ENCODE measurements at places on chromosomes 11 and 22. TPM values are rescaled to one million over a fixed set of nuclear protein-coding genes. Genes with fewer than 3 reads are reported as not detected.

DNA sequence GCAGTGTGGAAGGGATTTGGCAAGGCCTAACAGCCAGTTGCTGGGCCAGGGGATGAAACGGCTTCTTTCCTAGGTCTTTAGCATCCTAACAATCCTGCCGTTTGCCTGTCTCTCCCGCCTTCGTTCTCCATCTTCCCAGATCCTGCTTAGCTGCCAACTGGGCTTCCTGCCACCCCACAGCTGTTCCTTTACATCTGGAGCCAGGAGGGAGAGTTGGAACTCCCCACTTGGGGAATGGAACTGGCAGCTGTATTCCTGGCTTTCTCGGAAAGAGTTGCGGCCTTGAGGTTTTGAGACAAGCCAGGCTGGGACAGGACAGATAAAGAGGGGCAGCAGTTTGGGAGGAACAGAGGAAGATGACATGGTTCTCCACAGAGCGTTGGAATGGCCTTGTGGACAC, 59.6 kb downstream of the ST3GAL4 start:
- no peak for DNase-seq

- no peak for DNase-seq
Measured at GRCh38 chr11:130470832-130471706, 22.6 kb downstream of the ADAMTS15 start.

- peak; percentile 38 for DNase-seq
Measured at GRCh38 chr22:42937164-42937843, 77.6 kb downstream of the PACSIN2 start.

Gene FOLR1
- 15.1 TPM for total RNA-seq

GRCh38 chr22:27825174-27825573, 23.6 kb upstream of the MN1 start:
- peak; percentile 75 for DNase-seq

DNA sequence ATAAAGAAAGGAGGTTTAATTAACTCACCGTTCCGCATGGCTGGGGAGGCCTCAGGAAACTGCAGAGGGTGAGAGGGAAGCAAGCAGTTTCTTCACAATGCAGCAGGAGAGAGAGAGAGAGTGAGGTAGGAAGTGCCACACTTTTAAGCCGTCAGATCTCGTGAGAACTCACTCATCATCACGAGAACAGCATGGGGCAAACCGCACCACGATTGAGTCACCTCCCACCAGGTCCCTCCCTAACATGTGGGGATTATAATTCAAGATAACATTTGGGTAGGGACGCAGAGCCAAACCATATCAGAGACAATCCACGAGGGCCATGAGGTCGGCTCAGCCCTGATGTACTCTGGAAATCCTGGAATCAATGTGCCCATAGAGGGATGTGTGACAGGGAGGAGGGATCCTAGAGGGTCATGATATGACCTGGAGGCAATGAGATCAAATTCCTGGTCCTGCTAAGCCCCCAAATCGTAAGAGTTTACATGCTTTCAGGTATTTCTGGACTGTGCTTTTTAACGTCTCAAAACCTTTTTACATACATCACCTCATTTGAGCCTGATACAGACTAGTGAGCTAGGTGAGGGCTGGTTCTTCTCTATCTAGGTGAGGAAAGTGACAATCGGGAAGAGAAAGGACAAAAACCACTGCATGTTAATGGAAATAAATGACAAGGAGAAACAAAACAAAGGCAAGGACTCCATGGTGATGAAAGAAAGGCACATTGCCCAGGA, 19.5 kb upstream of the RASSF10 start:
- peak; percentile 50 for DNase-seq

- no peak for DNase-seq
Measured at GRCh38 chr11:63785823-63786222, 17.2 kb upstream of the ZFTA start.

DNA sequence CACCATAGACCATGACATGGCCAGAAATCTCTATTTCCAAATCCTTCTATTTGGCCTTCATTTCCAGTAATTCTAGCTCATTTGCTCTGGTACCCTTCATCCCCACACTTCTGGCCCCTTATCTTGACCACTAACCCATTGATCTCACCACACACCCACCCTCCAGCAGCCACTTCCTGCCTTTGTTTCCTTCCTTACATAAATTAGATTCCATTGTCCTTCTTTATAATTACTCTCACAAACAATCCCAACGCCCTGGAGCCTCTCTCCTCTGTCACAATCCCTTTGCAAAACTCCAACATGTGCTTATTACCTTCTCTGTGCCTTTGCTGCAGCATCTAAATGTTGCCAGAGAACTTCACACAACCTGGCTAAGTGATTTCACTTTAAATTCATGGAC, 14.8 kb downstream of the APLNR start:
- DNase-seq, result no peak

GRCh38 chr11:46071091-46071490, 50.2 kb downstream of the PHF21A start:
- DNase-seq, result no peak

Gene CARD18
- not detected for total RNA-seq

DNA sequence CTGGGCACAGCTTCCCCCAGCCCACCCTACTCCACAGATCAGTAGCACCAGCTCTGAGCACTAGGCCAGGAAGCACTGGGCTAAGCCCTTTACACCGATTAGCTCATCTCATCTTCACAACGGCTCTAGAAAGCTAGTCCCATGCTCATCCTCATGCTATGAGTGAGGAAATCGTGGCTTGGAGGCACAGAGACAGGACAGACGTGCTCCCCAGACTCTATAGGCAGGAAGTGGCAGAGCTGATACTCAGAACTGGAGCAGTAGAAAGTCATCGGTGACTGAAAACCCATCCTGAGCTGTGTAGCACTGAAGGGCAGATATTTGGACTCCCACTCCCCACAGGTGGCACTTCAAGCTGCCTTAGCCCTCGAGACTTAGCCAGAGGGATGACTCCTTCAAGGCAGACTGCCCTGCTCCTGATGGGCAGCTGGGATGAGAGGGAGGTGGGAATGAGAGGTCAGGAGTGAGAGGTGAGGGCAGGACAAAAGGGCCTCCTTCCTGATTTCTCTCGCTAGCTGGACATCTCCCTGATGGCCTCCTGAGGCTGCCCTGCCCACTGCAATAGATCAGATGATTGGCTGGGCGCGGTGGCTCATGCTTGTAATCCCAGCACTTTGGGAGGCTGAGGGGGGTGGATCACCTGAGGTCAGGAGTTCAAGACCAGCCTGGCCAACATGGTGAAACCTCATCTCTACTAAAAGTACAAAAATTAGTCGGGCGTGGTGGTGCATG, 9.7 kb downstream of the CD5 start:
- DNase-seq, result no peak

- no peak for DNase-seq
Measured at GRCh38 chr22:20615021-20615420, 107.6 kb downstream of the MED15 start.

- DNase-seq, result no peak
Measured at GRCh38 chr11:12768726-12769673, 94.8 kb downstream of the TEAD1 start.

Gene KRTAP5-6
- total RNA-seq, result not detected

- DNase-seq, result no peak
Measured at GRCh38 chr22:26670459-26670858, 13.1 kb downstream of the MIAT start.

- no peak for DNase-seq
Measured at GRCh38 chr11:34192481-34193401, 87.3 kb downstream of the NAT10 start.

DNA sequence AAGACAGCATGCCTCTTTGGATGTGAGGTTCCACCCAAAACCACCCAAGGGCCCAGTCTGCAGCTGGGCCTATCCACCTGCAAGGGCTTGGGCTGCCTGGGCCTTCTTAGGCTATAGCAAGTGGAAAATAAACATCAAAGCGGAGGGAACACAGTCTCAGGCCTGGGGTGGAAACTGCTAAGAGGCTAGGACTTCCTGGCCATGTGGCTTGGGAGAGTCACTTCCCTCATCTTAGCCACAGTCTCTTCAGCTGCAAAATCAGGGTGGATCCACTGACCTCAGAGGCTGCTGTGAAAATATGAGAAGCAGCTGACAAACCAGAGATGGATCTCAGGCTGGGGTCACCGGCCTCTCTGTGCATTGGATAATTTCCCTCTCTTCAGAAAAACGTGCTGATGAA, 30.6 kb upstream of the TFIP11 start:
- DNase-seq, result no peak

DNA sequence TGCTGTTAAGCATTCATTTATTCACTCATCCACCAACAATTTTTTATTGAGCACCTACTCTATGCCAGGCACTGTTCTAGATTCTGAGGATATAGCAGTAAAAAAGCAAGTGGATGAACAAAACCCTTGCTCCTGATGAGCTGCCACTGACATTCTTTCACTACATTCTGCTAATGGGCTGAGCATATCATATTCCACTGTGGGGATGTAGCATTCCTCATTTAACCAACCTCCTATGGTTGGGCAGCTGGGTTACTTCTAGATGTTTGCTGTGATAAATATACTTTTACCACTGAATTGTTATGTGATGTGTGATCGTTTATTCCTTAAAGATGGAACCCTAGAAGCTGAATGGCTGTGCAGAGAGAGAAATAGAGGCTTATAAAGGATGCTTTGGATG, 176.9 kb downstream of the MN1 start:
- DNase-seq, result no peak

Gene CEP126
- total RNA-seq, result 3.3 TPM

GRCh38 chr11:76666408-76666807, 4.1 kb downstream of the LRRC32 start:
- DNase-seq, result peak; percentile 75

Gene FAT3
- total RNA-seq, result 14.3 TPM

- no peak for DNase-seq
Measured at GRCh38 chr11:106021181-106021966, 666 bp downstream of the MSANTD4 start.

- no peak for DNase-seq
Measured at GRCh38 chr11:29025001-29025400, 916.8 kb downstream of the METTL15 start.

Gene KRTAP5-7
- total RNA-seq, result not detected

DNA sequence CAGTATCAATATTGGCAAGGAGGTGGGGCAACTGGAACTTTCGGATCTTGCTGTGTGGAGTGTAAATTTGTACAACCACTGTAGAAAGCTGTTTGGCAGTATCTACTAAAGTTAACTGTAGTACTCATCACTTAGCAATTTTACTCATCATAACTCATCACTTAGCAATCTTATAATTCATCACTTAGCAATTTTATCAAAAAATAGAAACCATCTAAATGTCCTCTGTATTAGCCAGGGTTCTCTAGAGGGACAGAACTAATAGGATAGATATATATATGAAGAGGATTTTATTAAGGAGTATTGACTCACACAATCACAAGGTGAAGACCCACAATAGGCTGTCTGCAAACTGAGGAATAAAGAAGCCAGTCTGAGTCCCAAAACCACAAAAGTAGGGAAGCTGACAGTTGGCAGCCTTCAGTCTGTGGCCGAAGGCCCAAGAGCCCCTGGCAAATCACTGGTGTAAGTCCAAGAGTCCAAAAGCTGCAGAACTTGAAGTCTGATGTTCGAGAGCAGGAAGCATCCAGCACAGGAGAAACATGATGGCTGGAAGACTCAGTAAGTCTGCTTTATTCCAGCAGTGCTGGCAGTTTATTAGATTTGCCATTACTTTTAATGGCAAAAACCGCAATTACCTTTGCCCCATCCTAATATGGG, 92.9 kb upstream of the USP47 start:
- DNase-seq, result no peak

Gene KRTAP5-8
- total RNA-seq, result not detected

GRCh38 chr11:13717331-13717730, 48.9 kb downstream of the FAR1 start:
- DNase-seq, result no peak

- DNase-seq, result peak; percentile 85
Measured at GRCh38 chr22:33923660-33924246, 3.5 kb upstream of the LARGE1 start.

DNA sequence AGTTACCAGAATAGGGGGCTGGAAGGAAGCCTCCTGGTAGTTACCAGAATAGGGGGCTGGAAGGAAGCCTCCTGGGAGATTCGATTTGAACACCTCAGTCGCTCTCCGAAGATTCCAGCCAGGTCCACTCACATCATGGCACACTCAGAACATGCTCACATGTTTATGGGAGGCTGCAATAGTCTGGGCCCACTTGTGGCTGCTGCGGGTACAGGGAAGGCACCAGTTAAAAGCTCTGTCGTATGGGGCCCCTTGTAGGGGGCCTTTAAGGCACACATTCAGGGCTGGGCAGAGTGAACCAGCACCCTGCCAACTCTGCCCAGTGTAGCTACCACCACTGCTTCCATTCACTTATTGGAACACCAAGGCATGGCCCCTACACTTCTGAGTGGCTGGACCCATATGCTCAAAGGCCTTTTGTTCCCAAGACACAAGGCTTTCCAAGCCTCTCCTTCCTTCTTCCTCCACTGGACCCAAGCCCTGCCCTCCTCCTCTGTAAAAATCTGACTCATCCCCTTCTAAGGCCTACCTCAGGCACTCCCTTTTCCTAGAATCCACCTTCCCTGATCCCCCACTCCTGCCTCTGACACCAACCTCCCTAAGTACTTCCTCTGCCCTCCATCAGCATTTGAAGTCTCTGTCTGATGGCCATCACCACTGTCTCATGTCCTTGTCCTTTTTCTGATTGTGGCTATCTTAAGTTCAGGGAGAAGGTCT, 28.0 kb downstream of the USP35 start:
- peak; percentile 18 for DNase-seq

- DNase-seq, result peak; percentile 80
Measured at GRCh38 chr11:120564573-120565311, 53.2 kb downstream of the GRIK4 start.

GRCh38 chr11:75538150-75538942, 12.6 kb upstream of the GDPD5 start:
- no peak for DNase-seq

DNA sequence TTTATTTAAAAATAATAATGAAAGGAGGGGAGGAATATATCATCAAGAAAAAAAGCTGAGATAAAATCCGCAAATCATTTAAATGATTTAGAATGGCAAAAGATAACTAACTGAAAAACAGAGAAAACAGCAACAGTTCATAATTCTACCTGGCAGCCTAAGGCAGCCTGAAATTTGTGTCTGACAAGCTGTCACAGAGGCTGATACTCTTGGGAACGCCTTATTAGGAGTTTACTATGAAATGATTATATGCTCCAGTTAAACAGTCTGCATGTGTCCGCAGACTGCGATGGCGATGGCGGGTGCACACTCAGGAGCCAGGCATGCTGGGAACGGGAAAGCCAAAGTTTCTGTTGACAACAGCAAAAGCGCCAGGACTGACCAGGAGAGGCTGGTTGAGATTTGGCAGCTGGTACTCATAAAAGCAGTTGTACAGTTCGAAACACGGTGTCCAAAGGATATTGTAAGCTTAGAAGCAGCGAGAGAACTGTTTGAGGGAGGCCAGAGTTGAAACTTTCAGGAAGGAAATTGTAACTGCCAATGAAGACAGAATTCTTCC, 172.9 kb upstream of the MPPED2 start:
- no peak for DNase-seq

- DNase-seq, result no peak
Measured at GRCh38 chr22:44999687-45000086, 10.1 kb downstream of the PHF21B start.

GRCh38 chr11:119316729-119317591, at the start of gene MCAM:
Gene MCAM, minus strand, starts transcription at chr11:119317130. Its CDS starts 29 bp downstream, at chr11:119317101.
- DNase-seq, result peak; percentile 88
